A549 treated with GW870086 at 1 μM for 4 hours (cell line): ENCODE measurements at places on chromosomes 1 and 21. TPM values are rescaled to one million over a fixed set of nuclear protein-coding genes. Genes with fewer than 3 reads are reported as not detected.

Gene GPR37L1
- 0.15 to 0.21 TPM (median 0.16 TPM) in 5 replicates for total RNA-seq

Gene CLDN17
- not detected in 5 replicates for total RNA-seq

Gene SPRR1B
- total RNA-seq, result not detected in 5 replicates

Gene SLC5A9
- total RNA-seq, result 0.21 TPM in 1 of 5 replicates, not detected in the others

Gene RGS18
- not detected in 5 replicates for total RNA-seq

Gene CA14
- total RNA-seq, result not detected in 5 replicates

Gene ASCL5
- 0.09 to 0.23 TPM (median 0.10 TPM) in 4 of 5 replicates, not detected in the other for total RNA-seq

Gene LGR6
- total RNA-seq, result 0.31 to 0.79 TPM (median 0.55 TPM) in 5 replicates

Gene GBP5
- 0.05 TPM in 1 of 5 replicates, not detected in the others for total RNA-seq

Gene ERG
- not detected in 5 replicates for total RNA-seq

Gene SAMSN1
- total RNA-seq, result not detected in 5 replicates

Gene TTC22
- total RNA-seq, result 0.08 TPM in 1 of 5 replicates, not detected in the others

Gene STIL
- 8.8 to 11.8 TPM (median 9.9 TPM) in 5 replicates for total RNA-seq

Gene GJB5
- total RNA-seq, result 0.10 TPM in 1 of 5 replicates, not detected in the others

Gene FAM163A
- not detected in 5 replicates for total RNA-seq

Gene WDR64
- not detected in 5 replicates for total RNA-seq

Gene COA7
- 17.4 to 22.7 TPM (median 22.2 TPM) in 5 replicates for total RNA-seq

Gene SPATA1
- total RNA-seq, result 0.40 to 1.3 TPM (median 0.41 TPM) in 3 of 5 replicates, not detected in the others

Gene KMO
- total RNA-seq, result 0.58 to 1.4 TPM (median 0.90 TPM) in 5 replicates

Gene SELENBP1
- 6.1 to 8.0 TPM (median 6.9 TPM) in 5 replicates for total RNA-seq

Gene KIF14
- total RNA-seq, result 6.5 to 12.0 TPM (median 10.2 TPM) in 5 replicates

Gene SMCP
- not detected in 5 replicates for total RNA-seq

Gene IVL
- 0.10 to 0.15 TPM (median 0.10 TPM) in 3 of 5 replicates, not detected in the others for total RNA-seq

Gene ZNF648
- not detected in 5 replicates for total RNA-seq

Gene FCRL1
- not detected in 5 replicates for total RNA-seq

Gene PTPRC
- not detected in 5 replicates for total RNA-seq

Gene TNNI3K
- total RNA-seq, result 0.47 TPM in 1 of 5 replicates, not detected in the others

Gene ESRRG
- total RNA-seq, result not detected in 5 replicates

Gene CHI3L2
- total RNA-seq, result 0.42 to 0.79 TPM (median 0.54 TPM) in 4 of 5 replicates, not detected in the other

Gene OR2T35
- not detected in 5 replicates for total RNA-seq

Gene PERM1
- total RNA-seq, result 0.05 to 0.19 TPM (median 0.18 TPM) in 3 of 5 replicates, not detected in the others

Gene DIO1
- 0.09 to 0.16 TPM in 2 of 5 replicates, not detected in the others for total RNA-seq

Gene GBP4
- total RNA-seq, result 0.02 to 0.05 TPM (median 0.02 TPM) in 3 of 5 replicates, not detected in the others

Gene KLHDC9
- 1.4 to 2.0 TPM (median 1.6 TPM) in 5 replicates for total RNA-seq

Gene TSPAN1
- 1.8 to 4.9 TPM (median 2.2 TPM) in 5 replicates for total RNA-seq

Gene VASH2
- 2.6 to 4.7 TPM (median 3.6 TPM) in 5 replicates for total RNA-seq

Gene CXADR
- 8.4 to 12.1 TPM (median 10.9 TPM) in 5 replicates for total RNA-seq

Gene GJA9
- 0.06 to 0.08 TPM (median 0.07 TPM) in 3 of 5 replicates, not detected in the others for total RNA-seq

Gene AURKAIP1
- 110 to 188 TPM (median 169 TPM) in 5 replicates for total RNA-seq

Gene DDAH1
- 6.2 to 8.1 TPM (median 7.0 TPM) in 5 replicates for total RNA-seq

Gene RAB25
- total RNA-seq, result not detected in 5 replicates

Gene SPRR1A
- not detected in 5 replicates for total RNA-seq

Gene WNT3A
- not detected in 5 replicates for total RNA-seq

Gene CADM3
- 0.06 to 0.19 TPM (median 0.09 TPM) in 4 of 5 replicates, not detected in the other for total RNA-seq

Gene DMRTA2
- 0.06 to 0.21 TPM (median 0.16 TPM) in 5 replicates for total RNA-seq

Gene SYTL1
- 0.25 to 1.0 TPM (median 0.54 TPM) in 5 replicates for total RNA-seq

Gene GNG12
- total RNA-seq, result 49.1 to 75.6 TPM (median 66.8 TPM) in 5 replicates

Gene MAB21L3
- total RNA-seq, result 0.08 TPM in 1 of 5 replicates, not detected in the others

Gene THEM5
- total RNA-seq, result not detected in 5 replicates

Gene ZMYND12
- total RNA-seq, result 0.37 to 0.49 TPM (median 0.40 TPM) in 4 of 5 replicates, not detected in the other

Gene SPRR2A
- total RNA-seq, result not detected in 5 replicates

Gene ZNF683
- total RNA-seq, result not detected in 5 replicates

Gene NBPF3
- 6.4 to 9.5 TPM (median 8.0 TPM) in 5 replicates for total RNA-seq

Gene SPRR4
- not detected in 5 replicates for total RNA-seq

Gene SEC16B
- 0.62 to 0.86 TPM (median 0.75 TPM) in 5 replicates for total RNA-seq

Gene PLPPR4
- not detected in 5 replicates for total RNA-seq
